ENCODE measurements at places on chromosomes 2 and 18.

GRCh38 chr18:59951591-59951990 lies 51.8 kb downstream of the PMAIP1 start:
- no peak for DNase-seq

GRCh38 chr2:106566050-106566449 lies 78.9 kb downstream of the CD8B2 start:
- DNase-seq, result no peak

GRCh38 chr2:241072151-241072550 lies 29.9 kb downstream of the MTERF4 start:
- no peak for DNase-seq

- no peak for DNase-seq
Measured at GRCh38 chr2:160109243-160109642, 46.8 kb upstream of the PLA2R1 start.

DNA sequence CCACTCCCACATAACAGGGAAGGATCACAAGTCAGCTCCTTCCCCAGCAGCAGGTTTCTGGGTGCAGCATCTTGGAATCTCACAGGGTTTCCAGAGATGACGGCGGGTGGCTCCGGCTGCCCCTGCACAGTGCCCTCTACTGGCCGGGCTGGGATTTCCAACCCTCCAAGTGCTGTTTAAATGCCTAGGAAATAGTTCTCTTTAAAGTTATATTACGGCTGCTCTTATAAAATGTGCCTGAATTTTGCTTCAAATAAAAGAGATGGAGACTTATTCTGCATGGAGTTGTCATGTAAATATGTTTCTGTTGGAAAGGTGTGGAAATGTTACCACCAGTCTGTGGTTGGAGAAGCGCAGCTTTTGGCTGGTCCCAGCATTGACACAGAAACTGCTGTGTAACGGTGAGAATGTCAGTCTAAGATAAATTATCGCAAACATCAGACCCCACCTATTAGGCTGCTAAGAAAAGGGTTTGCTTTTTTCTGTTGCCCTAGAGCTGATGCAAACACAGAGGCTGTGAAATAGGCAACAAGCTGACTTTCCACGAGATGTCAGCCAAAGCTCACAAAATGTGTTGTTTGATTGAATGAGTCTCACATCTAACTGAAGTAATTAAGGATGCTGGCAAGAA lies 3.3 kb upstream of the HJURP start:
- DNase-seq, result no peak

- DNase-seq, result no peak
Measured at GRCh38 chr18:58118536-58118935, 74.5 kb downstream of the NEDD4L start.

- DNase-seq, result no peak
Measured at GRCh38 chr2:235204948-235205347, 253.1 kb downstream of the SH3BP4 start.

DNA sequence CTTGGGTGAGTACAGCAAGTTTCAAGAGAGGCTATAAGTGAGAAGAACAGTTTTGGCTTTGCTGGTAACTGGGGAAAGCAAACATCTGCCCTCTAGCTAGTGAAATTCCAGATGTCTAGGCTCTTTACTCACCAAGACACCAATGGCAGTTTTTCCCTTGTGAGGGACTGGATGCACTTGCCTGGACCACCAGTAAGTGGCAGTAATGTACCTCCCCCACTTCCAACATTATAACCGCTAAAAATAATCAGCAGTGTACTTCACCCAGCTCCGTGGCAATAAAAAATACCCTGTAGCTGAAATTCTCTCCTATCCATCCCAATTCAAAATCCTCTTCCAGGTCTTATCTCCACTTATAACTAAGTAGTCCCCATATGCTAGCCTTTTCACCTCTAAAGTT lies 383.9 kb downstream of the ARHGAP15 start:
- DNase-seq, result peak; percentile 24

DNA sequence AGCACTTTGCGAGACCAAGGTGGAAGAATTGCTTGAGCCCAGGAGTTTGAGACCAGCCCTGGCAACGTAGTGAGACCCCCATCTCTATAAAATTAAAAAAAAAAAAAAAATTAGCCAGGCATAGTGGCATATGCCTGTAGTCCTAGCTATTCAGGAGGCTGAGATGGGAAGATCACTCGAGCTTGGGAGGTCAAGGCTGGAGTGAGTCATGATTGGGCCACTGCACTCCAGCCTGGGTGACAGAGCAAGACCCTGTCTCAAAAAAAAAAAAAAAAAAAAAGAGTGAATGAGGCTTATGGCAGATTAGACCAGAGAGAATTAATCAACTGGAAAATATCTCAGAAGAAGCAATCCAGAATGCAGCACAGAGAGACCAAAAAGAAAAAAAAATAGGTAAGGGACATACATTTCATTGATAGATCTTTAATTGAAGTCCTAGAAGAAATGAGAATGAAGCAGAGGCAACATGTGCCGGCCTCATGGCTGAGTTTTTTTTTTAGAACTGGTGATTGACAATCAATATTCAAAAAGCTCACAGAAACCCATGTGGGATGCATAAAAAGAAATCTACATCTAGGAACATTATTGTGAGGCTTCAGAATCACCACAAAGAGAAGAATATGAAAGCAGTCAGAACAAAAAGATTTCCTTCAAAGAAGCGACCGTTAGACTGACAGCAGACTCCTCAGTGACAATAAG lies 32.2 kb upstream of the ELAC1 start:
- DNase-seq, result no peak

Measured in Panc1 (cell line).